ENCODE measurements at places on chromosomes 4 and X. TPM values are rescaled to one million over a fixed set of nuclear protein-coding genes. Genes with fewer than 3 reads are reported as not detected.

The IL2 gene
- total RNA-seq: 3,324 TPM

The C1QTNF7 gene
- not detected for total RNA-seq

The HMGB3 gene
- 12.6 TPM for total RNA-seq

- DNase-seq: peak; percentile 63
Observed at GRCh38 chr4:108036213-108036612, 46.5 kb downstream of the HADH start.

DNA sequence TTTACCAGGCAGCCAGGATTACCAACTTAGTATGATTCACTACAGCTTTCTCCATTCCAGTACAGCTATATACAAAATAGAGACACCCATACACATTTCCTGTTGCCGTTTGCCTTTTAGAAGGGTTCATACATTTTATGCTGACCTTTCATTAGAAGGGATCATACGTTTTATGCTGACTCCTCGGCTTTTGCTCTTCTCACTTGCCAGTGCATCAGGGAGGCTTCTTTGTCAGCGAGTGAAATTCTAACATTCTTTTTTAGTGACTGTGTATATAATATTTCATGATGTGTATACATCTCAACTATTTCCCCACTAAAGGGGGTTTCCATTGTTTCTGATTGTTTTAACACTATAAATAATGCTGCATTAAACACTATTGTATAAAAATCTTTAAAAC lies 552.6 kb downstream of the TRIML1 start:
- no peak for DNase-seq

GRCh38 chr4:158395343-158395742 lies 126.3 kb upstream of the RXFP1 start:
- no peak for DNase-seq

- DNase-seq: no peak
Observed at GRCh38 chr4:101191302-101192098, 155.8 kb downstream of the PPP3CA start.

- DNase-seq: no peak
Observed at GRCh38 chr4:16264798-16265197, 38.5 kb upstream of the TAPT1 start.

- no peak for DNase-seq
Observed at GRCh38 chr4:995311-996026, 2.3 kb upstream of the SLC26A1 start.

DNA sequence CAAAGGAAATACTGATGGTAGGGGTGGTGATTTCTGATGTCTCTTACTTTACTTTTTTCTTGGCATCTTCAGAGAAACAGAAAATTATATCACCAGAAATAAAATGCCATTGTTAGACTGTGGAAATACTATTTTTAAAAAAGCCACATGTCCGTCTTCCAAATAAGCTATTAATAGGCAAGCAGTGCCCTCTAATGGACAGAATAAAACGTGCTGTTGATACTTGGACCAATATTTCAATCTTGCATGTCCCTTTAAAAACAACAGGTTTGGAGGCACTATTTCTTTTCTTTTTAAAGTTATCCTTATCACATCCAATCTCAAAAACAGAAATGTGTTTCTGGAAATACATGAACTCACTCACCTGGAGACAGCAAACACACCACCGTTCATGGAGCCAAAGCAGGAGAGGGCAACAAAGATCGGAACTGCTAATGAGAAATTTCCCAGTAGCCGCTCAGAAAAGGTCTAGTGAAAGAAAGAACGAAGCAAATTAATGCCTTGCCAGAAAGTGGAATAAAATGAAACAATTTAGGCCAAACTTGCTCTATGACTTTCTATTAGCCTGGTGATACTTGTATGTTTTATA lies 59.2 kb downstream of the SLC7A11 start:
- no peak for DNase-seq

- DNase-seq: no peak
Observed at GRCh38 chr4:8702020-8702495, 109.5 kb downstream of the CPZ start.

DNA sequence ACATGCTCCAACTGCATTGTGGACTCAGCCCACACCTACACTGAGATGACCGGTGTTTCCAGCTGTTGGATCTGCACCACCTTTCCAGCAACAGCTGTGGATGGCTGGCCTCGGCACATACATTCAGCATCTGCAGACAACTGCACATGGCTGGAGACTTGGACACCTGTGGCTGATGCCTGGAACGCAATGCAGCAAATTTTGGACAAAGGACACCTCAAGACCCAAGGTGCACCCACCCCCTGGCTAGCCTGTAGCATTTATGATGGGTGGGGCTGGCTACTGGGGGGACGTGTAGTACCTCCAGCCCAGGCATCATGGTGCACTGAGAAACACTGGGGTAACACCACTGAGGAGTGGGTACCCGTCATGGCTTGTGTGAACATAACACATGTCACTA lies 57.3 kb upstream of the CCDC149 start:
- DNase-seq: no peak

GRCh38 chr4:141763374-141763773 lies 127.0 kb downstream of the IL15 start:
- no peak for DNase-seq

All from activated T-cell treated with anti-CD3 and anti-CD28 coated beads, Interleukin-2, amount 50 U/mL, for 4 hours (primary cell).